ENCODE measurements at places on chromosomes 2 and 18.

DNA sequence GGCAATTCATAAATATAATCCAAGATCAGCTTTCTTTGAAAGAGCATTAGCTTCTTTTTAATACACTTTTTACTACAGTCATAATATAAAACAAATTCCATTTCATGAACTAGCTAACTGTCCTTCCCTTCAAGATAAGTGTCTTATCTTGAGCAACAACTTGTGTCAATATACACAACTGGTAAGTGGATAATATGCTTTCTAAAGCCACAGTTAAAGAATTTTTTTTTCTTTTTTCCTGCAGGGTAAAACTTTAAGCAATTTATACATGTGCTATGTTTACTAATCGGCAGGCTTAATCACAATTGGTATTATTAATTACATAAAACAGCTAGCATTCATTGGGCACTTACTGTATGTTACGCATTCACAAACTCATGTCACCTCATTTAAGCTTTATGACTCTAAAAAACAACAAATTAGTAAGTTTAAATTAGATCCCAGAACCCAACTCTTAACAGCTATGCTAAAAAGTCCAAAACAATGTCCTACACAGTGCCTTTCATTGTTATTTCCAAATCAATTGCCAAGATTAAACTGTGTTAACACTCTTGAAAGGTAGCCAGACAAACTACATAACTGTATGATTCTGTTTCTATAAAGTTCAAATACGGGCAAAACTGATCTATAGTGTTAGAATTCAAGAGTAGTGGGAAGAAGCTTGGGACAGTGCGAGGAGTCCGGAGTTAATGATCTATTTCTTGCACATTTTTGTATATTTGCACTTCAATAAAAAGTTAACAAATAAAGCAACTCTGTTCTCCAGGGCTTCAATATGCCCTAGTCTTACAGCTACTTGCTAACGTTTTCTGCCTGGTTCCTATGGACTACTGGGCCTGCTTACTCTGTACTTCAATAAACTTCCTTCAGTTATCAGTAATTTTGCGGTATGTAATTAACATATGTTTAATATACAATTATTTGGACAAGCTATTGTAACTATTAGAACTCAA lies 6.0 kb downstream of the TXNL1 start:
- no peak for DNase-seq

DNA sequence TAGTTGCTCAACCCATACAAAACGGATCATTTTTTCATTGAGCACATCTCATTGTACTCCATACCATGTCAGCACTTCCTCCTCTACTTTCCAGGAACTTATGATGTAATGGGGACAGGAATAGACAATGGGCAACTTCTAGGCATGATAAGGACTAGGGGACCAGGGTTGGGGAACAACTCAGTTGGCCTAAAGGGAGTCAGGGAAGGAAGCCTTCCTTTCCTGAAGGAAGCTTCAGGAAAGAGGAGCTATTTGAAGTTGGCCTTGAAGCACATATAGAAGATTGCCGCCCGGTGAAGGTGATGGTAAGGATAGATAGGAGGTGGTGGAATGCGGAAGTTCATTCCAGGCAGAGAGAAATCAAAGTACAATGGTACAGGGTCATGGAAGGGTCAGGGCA lies 283.9 kb downstream of the SLC8A1 start:
- no peak for DNase-seq

- DNase-seq: peak; percentile 99
Observed at GRCh38 chr2:63661076-63661475, 72.3 kb downstream of the MDH1 start.

DNA sequence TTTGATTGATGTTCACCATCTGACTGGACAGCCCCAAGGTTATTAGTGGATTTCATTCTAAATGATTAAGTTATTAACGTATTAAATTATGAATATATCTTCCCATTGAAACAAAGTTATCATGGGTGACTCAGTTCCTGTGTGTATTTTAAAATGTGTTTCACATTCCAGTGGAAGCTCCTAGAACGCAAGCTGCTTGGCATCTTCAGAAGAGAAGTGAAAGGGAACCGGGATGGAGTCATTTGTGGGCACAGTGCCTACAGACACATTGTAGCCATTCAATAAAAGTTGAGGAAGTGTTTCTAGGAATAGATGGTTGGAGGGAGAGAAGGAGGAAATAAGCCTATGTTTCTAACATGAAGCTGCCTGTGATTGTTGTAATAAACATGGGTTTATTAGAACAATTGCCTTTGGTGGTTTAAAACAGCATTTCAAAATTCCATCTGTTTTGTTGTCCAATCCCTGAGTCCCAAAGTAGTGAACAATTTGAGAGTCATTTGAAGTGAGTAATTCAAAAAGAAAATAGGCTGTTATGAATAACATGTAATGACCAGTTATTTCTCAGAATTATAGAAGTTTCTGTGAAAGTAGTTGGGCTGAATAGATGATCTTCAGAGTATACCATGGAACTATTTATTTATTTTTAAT lies 143.5 kb downstream of the PKP4 start:
- DNase-seq: peak; percentile 81

- no peak for DNase-seq
Observed at GRCh38 chr18:48098007-48098406, 167.5 kb upstream of the SMAD2 start.

Data from GM04503 (cell line).